ENCODE measurements at places on chromosomes 12 and 14.

GRCh38 chr14:59148334-59148900 lies 40.0 kb upstream of the DAAM1 start:
- no peak for DNase-seq

GRCh38 chr12:2226641-2227040 lies 173.9 kb downstream of the CACNA1C start:
- DNase-seq, result no peak

DNA sequence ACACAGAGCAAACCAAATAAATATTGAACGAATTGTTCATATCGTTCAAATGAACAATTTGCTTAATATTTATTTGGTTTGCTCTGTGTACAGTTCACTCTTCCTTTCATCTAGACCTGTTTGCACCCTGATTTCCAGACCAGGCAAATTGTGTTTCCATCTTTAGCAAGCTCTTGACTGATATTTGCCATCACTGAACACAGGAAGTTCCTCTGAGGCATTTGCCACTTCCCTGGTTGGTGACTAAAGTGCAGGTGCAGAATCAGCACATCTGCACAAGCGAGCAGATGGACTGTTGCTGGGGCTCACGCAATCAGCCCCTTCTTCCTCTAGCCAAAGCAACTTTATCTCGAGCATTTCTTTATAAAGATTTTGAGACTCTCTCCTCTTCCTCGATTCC lies 112.9 kb downstream of the DAAM1 start:
- peak; percentile 1 for DNase-seq

DNA sequence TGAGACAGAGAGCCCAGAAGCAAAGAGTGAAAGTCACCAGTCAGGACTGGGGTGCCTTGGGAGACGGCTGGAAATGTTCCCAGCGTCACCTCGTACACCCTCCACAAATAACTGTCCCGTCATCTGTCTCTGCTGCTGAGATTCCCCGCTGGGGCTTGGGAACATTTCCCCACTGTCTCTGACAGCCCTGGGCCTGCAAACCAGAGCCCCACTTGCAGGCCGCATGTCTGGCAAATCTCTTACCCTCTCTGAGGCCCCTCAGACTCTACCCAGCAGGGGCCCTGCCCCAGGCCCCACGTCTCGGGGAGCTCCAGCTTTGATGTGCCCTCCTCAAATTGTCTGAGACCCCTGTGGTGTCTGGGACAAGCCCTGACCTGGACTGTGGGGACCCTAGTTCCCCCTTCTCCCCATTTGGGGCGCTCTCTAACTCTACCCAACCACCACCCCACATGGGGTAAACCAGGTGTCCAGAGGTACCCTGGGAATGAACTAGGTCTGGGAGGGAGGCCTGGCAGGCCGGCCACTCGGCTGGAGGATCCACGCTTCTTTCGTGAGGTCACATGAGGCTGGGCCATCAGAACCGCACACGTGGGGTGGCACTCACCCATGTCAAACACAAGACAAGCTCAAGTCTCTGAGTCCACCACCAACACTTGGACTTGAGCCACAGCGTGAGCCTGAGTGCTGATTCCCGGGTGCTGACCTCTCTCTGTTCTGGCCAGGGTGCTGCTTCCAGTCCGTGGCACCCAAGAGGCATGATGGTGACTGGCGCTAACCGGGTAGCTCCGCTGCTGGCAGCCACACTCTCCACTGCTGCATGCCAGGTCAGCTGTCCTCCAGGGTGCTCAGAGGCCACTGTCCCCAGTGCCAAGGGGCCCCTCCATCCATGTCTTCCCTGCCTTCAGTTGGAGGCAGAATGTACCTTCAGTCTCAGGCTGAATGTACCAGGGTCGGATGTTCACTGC lies 59.8 kb downstream of the DIO3 start:
- DNase-seq, result no peak

- no peak for DNase-seq
These were observed 686.7 kb upstream of the TBX3 start for GRCh38 chr12:115370650-115371049.

DNA sequence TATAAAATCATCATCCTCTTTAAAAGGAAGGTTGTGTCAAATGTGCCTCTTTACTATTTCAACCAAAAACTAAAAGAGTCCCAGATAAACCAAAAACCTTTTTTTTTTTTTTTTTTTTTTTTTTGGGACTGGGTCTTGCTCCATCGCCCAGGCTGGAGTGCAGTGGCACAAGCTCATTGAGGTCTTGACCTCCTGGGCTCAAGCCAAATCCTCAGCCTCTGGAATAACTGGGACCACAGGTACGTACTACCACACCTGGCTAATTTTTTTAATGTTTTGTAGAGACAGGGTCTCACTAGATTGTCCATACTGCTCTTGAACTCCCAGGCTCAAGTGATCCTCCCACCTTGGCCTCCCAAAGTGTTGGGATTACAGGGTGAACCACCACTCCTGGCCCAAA lies 16.4 kb upstream of the SELPLG start:
- DNase-seq, result no peak
